ENCODE measurements at places on chromosomes 2 and 18.

GRCh38 chr18:54173250-54173649 is 51.2 kb downstream of the MBD2 start:
- no peak for DNase-seq

GRCh38 chr18:30888344-30888743 is 154.2 kb downstream of the DSC3 start:
- no peak for DNase-seq

DNA sequence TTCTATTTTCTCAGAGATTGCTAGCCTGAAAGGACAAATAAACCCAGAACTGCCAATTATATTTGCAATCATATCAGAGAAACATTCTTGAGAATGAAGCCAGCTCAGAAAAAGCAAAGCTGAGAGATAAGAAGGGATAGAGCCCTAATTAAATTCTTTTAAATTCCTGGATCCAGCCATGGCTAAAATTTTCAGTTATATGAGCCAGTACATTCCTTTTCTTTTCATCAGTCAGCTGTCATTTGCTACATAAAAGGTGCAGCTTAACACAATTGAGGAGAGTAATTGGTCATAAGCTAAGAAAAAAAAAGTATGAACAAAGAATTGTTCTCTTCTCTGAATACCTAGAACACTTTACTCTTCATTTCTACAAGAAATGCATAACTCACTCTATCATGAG is 303.5 kb upstream of the FIGN start:
- DNase-seq, result no peak

GRCh38 chr2:124186801-124187200 is 161.7 kb downstream of the CNTNAP5 start:
- no peak for DNase-seq

DNA sequence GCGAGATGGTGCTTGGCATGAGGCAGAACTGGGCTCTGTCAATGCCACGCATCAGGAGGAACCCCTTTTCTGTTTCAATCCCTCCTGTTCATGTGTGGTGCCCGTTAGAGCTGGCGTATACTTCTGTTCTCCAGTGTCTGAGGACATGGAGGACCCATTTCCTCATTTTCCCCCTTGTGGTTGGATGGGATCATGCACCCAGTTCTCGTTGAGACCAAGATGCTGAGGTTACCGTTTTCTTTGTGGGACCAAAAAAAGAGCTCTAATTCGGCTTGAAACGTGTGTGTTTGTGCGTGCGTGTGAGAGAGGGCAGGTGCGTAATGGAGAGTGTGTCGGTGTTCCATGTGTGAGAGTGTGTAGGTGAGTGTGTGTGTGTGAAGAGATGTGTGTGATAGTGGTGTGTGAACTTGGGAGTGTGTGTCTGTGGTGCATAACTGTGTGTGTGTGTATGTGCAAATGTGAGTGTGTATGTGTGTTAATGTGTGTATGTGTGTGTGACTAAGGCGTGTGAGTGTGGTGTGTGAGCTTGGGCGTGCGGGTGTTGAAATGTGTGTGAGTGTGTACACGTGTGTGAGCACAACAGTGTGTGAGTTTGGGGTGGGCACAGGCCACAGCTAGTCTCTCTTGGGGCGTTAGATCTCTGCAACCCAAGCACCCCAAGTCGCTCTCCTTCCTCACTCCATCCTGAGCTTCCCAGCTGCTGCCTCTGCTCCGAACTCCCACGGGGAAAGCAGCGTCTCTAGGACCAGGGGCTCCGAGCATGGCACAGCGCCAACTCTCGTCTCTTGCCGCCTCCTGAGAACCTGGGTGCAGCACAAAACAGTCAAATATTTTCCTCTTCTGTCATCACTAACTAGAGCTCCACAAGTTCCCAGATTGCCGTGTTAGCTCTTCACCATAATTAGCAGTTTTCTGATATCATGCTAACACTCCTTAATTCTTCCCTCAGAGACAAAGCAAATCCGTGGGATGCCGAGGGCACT is 75.8 kb downstream of the LONRF2 start:
- DNase-seq, result no peak

DNA sequence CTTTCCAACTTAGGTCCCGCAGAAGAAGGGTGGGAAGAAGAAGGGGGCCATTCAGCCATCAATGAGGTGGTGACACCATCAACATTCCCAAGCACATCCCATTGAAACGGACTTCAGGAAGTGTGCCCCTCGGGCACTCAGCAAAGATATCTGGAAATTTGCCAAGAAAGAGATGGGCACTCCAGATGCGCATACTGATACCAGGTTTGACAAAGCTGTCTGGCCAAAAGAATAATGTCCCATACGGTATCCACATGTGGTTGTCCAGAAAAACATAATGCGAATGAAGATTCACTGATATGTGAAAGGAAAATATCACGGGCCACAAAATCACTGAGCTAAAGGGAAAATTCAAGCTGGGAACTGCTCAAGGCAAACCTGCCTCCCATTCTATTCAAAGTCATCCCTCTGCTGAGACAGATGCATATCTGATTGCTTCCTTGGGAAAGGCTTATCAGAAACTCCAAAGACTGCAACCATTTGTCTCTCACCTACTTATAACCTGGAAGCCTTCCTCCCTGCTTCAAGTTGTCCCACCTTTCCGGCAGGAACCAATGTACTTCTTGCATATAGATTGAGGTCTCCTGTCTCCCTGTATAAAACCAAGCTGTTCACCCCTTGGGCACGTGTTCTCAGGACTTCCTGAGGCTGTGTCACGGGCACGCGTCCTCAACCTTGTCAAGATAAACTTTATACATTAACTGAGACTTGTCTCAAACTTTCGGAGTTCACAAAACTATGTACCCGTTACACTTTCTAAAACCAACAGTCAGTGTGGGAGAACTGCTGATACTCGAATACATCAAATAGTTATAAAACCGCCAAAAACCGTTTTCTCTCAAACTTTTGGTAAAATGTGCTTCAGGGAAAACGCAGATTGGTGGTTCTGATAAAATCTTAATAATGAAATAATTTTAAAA is 1.3 kb upstream of the PDK1 start:
- peak; percentile 7 for DNase-seq

DNA sequence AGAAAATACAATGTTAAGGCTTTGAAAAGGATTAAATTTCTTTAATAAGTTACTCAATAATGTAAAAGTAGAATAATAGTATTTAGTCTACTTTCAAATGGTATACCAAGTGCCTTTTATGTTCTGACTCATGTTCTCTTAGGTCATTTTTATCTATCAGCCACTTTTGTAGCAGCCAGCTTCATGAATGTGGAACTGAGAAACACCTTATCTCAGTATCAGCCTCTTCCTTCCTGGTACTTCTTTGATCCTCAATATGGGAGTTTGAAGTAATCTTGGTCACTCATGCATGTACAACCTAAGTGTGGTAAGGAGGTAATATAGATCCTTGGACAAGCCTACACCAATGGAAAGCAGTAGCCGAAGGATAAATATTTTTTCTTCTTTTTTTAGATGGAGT is 180.4 kb upstream of the NRXN1 start:
- no peak for DNase-seq

GRCh38 chr2:13143451-13143850 is 426.7 kb downstream of the TRIB2 start:
- DNase-seq, result no peak

GRCh38 chr2:238754259-238754658 is 93.6 kb upstream of the TWIST2 start:
- DNase-seq, result no peak

DNA sequence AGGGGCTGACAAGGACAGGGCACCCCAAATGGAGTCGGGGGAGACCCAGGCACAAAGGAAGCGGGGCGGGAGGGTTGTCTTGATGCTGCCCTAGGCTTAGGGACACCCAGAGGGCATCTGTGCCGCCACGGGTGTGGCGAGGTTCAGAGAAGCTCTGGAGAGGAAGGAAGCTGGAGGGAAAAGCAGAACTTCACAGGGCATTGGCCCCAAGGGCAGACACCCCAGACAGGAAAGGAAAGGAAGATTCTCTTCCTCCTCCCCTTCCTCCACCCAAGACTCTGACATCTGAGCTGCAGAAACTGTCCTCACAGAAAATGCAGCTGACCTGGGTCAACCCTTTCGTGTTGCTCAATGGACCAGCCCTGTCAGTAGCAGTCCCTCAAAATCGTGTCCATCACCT is 25.6 kb downstream of the DNMT3A start:
- no peak for DNase-seq

GRCh38 chr2:203694191-203694590 is 12.2 kb upstream of the CD28 start:
- DNase-seq, result no peak

DNA sequence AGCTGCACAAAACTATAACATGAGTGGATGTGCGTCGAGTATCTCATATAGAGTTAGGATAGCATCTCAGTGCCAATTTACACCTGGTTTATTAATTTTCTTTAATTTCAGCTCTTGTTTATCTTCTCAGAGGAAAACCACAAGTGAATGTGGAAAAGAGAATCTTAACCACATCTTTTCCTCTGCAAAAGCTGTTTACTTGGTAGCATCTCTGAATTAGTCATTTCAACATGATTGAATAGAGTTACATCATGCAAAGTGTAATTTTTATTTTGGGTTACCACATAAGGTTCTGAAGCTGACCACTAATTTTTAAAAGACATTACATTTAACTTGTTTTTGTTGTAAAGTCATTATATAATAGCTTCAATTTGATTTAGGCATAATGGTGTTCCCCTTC is 83.8 kb upstream of the FAM237A start:
- DNase-seq, result no peak

- DNase-seq, result no peak
Measured at GRCh38 chr18:80034852-80035406, 695 bp downstream of the RBFA start.

- DNase-seq, result no peak
Measured at GRCh38 chr2:112709703-112710102, 11.1 kb upstream of the NT5DC4 start.

Data from stimulated activated CD4-positive, alpha-beta T cell treated with anti-CD3 and anti-CD28 coated beads, TNF-alpha, amount 100 ng/mL, for 24 hours (primary cell).